Stimulated activated CD8-positive, alpha-beta memory T cell treated with anti-CD3 and anti-CD28 coated beads, Interleukin-7, amount 100 ng/mL, for 4 hours (primary cell): ENCODE measurements at places on chromosomes 4 and X.

DNA sequence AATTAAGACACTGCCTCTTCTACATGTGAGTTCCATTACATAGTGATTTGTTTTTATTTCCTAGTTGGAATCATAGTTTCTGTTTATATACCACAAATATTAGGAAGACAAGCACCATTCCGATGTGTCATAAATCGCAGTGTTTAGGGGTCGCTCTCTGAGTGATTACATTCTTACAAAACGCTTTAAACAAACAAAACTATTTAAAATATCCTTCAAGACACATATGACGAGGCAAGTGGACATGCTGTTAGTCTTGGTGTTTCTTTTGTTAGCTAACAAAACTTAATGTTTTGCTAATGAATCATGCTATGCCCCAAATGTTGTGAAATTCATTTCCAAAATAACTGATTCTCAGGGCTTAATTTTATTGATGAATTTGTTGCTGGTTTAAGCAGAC lies 1219.3 kb upstream of the PRKX start:
- DNase-seq, result no peak

GRCh38 chr4:155795991-155796390 lies 37.2 kb downstream of the GUCY1B1 start:
- DNase-seq, result no peak

- DNase-seq, result no peak
Measured at GRCh38 chr4:127138586-127138985, 494.2 kb upstream of the INTU start.

- peak; percentile 88 for DNase-seq
Measured at GRCh38 chr4:139015269-139015947, at the start of gene NOCT. NOCT (plus strand) TSS chr4:139015781; CDS start chr4:139015982, 201 bp downstream.

GRCh38 chrX:112223391-112223790 lies 140.8 kb upstream of the TRPC5 start:
- no peak for DNase-seq

DNA sequence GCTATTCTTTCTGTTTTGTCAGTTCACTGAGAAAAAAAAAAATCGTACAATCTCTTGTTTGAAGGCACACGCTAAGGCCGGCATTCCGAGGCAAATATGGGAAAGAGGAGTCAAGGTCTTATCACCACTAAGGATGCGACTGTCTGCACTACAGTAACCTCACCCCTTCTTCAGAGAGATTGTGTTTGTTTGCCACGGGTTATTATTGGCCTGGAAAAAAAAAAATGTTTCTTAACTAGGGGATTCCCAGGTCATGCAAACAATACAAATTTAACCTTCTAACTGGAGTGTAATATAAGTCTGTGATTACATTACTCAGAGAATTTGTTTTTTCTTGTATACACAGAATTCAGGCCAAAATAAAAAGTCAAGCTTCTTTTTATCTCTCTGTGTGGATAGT lies 168.3 kb downstream of the TMA16 start:
- no peak for DNase-seq

GRCh38 chr4:41070516-41071281 lies 143.6 kb downstream of the APBB2 start:
- no peak for DNase-seq

DNA sequence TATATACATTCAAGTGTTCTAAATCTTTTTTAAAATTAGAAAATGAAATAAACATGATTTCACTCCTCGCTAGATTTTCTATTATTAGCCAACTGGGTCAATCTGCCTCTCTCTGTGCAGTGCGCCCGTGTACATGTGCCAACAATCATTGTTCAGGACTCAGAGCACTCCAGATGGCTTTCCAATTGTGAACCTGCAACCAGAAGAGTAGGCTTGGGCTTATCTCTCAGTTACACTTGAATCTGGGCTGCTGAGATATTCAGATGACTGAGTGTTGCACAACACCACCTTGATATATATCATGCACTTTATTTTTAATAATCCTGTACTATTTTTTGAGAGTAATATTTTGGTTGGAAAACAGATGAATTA lies 184.0 kb upstream of the FSTL5 start:
- no peak for DNase-seq

- no peak for DNase-seq
Measured at GRCh38 chr4:15898902-15899301, 39.6 kb downstream of the FGFBP1 start.

GRCh38 chrX:17669891-17670290 lies 67.4 kb upstream of the SCML1 start:
- no peak for DNase-seq

- DNase-seq, result no peak
Measured at GRCh38 chrX:21974011-21974385, 33.5 kb downstream of the SMS start.

DNA sequence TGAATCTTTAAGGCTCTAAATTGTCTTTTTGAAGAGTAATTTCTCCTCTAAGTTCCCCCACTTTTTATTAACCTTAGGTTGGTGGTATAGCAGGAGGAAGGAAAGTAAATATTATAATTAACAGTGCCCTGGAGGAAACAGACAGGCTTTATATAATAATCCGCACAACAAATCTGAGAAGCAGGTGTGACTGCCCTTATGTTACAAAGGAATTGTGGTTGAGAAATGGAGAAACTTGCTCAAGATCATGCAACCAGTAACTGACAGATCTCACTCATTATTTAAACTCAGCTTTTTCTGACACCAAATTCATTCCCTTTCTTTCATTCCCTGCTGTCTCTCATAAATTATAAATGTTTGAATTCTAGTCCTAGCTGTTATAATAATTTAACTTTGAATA lies 282.0 kb downstream of the PPP3CA start:
- DNase-seq, result no peak

- no peak for DNase-seq
Measured at GRCh38 chrX:100615005-100615404, 21.6 kb downstream of the TSPAN6 start.

GRCh38 chr4:94419956-94420355 lies 31.8 kb upstream of the PDLIM5 start:
- no peak for DNase-seq

GRCh38 chr4:12144051-12144450 lies 715.4 kb upstream of the HS3ST1 start:
- no peak for DNase-seq

DNA sequence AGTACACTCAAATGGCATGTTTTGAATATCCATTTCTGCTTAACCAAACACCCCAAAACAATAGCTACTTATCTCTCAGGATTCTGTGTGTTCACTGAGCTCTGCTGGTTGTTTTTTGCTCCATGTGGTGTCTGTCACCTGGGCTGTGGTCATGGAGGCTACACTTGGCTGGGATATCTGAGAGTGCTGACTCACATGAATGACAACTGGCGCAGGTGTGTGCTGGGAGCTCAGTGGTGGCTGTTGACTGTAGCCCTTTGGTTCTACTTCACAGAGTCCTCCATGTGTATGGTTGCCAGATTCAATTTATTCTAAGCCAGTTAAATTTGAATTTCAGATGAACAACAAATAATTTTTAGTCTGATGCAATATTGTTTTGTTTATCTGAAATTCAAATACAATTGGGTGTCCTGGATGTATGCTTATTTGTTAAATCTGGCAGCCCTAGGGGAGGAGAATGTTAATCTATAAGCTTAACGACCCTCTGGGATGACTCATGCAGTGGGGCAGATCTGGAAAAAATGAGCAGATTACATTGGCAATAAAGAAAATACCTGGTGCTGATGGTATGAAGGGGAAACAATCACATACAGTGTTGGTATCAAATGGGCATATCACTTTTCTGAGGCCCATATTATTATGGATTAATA lies 28.2 kb upstream of the TCEAL4 start:
- no peak for DNase-seq

DNA sequence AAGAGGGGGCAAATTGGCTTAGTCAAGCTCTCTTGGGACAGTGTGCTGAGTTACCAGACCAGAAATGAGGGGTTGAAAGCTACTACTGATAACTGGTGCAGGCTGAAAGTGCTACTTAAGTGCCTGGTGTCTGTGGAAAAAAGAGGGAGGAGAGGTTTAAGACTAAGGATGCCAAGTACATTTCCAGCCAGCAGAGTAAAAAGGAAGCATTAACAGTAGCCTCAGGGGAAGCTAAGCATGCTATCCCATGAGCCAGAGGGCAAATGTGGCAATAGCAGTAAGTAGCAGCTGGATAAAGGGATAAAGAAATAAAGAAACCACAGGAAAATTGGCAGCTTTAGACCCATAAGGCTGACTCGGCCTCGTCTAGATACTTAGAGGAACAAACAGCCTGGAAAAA lies 196.3 kb upstream of the MAB21L2 start:
- DNase-seq, result no peak

GRCh38 chr4:10380735-10381134 lies 76.5 kb downstream of the ZNF518B start:
- no peak for DNase-seq

GRCh38 chrX:47662144-47662657 lies 3.2 kb upstream of the UXT start:
- DNase-seq, result no peak

DNA sequence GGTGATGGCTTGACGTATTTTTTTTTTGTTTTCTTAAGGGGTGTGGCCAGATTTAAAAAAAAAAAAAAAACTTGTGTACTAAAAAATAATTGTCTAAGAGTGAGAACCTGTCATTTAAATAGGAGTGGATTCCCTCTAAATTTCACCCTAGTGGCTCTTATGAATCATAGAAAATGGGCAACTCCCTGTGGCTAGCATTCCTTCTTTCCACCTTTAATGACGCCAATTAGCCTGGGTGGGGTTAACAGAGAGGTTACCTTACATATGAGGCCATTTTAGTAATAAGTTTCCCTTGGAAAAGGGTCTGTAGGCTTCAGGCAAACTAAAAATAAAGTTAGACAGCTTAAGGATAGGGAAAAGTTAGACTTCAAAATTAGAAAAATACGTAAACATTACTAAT lies 223.5 kb upstream of the FAM241A start:
- DNase-seq, result no peak

- no peak for DNase-seq
Measured at GRCh38 chrX:10597871-10598270, 22.5 kb downstream of the MID1 start.

GRCh38 chr4:72326692-72327632 lies 242.1 kb downstream of the ADAMTS3 start:
- DNase-seq, result no peak
